ENCODE measurements at places on chromosomes 4 and X.

DNA sequence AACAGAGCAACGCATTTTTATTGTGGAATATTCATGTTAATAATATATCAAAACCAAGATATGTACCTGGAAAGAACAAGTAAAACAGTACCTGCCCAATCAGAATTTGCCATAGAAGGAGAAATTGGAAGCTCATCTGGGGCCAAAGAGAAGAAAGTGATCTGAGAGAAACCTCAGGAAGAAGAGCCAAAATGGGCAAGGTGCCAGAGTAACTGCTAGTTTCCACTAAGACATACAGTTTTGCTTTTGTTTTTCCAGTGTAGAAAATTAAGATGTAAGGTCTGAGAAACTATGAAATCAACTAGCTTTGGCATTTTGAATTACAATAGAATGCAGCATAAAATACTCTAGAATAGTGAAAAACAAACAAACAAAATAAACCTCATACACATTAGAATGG, 2201.2 kb downstream of the ARAP2 start:
- no peak for DNase-seq

GRCh38 chr4:109722357-109722756, 7.5 kb downstream of the PLA2G12A start:
- no peak for DNase-seq

GRCh38 chr4:52358366-52358765, 300.7 kb downstream of the USP46 start:
- no peak for DNase-seq

DNA sequence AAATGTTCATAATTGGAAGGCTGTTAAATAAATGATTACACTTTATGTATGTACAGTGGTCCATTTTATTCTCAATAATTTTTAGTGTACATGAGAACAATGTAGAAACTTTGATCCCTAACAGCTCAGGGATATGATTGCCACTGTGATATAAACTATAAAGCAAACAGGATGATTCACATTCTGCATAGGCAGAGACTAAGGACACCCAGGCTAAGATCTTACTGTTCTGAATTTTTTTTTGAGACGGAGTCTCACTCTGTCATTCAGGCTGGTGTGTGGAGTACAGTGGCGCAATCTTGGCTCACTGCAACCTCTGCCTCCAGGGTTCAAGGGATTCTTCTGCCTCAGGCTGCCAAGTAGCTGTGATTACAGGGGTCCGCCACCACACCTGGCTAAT, 186.6 kb downstream of the PDGFC start:
- DNase-seq, result no peak

DNA sequence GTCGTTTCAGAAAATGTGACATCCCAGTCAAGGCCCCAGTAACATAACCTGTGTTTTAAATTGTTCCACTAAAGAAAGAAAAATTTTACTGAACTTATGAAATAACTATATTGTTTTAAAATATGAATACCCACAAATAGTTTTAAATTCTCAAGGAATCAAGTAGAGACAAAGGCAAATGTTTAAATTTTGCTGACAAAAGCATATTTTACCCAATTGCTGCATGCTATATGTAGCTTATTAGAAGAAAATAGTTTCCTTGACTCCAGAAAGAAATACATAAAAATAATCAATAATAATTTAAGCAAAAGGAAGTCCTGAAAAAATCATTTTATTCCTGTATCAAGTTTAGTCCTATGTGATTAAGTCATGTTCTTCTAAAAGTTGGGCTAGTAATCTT, 481.3 kb upstream of the ADGRL3 start:
- no peak for DNase-seq

DNA sequence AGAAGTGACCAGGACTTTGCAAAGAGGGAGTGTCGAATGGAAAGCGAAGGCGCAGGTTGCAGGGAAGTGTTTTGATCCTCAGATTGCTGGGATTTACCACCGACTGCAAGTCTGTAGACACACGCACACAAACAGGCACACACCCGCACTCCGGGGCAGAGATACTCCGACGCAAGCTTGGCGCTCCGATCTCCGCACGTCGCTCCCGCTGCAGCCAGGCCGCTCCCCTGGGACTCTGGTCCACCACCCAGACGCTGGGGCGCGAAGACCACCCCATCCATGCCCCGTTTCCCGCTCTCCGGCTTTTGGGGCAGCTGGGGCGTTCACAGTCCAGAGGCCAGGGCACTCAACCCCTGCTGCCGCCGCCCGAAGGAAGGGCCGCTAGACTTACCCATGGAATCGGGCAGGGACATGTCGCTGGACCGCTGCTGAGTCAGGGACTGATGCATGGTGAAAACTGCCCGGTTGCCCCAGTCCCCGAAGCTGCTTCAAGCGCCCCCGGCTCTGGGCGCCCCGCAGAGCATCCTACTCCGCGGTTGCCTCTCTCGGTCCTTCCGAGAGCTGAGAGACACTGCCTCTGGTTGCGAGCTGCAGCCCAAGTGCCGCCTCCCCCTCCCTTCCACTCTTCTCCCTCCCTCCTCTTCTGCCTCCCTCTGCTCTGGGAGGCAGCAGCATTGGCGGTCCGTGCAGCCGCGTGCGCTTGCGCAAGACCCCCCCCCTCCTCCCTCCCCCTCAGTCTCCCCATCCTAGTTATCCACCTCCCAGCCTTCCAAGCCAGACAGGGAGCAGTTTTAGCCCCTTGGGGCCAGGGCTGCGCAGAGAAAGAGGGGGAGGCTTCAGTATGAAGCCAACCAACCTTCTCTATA, at the start of gene TMEM255A:
Gene TMEM255A (minus strand): TSS at position 601 of the 866 bp plus-strand sequence. CDS start 152 bp downstream, at position 449.
- DNase-seq, result no peak

- no peak for DNase-seq
Observed at GRCh38 chr4:119189638-119190037, 22.9 kb upstream of the USP53 start.

- no peak for DNase-seq
Observed at GRCh38 chr4:94135701-94136100, 72.0 kb upstream of the SMARCAD1 start.

DNA sequence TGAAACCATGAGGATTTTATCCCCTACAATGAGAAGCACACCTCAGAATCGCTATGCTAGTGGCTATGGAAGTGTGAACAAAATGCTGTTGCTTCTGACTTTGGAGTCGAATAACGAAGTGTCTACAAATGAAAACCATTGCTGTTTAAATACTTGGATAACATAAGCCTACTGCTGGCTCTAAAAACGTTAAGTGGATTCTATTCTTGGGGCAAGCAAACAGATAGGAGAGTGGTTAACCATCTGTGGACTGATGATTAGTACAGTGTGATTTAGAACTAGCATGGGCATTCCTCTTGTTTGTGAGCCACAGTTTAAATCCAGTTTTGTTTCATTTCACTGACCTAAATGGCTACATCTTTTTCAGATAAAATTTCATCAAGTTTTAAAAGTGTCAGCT, 109.7 kb upstream of the PNPLA4 start:
- no peak for DNase-seq

GRCh38 chrX:106278951-106279350, 110.8 kb downstream of the PWWP3B start:
- no peak for DNase-seq

Measured in GM04503 (cell line).